ENCODE measurements at places on chromosomes 6 and 20.

DNA sequence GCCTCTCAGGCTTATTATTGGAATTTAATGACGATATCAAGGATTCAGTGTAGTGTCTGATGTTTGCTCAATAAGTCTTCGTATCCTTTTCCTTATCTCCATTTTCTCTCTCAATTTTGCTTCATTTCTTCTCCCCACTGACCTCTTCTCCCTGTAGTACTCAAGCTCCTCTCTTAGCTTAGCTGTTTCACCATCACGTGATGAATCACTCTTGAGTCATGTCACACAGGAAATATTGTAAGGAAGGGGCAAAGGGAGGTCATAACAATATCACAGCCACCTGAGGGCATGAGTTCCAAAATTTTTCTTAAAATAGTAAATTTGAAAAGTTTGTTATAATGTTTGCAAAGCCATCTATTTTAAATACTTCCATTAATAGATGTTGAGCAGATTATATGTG, 392.2 kb upstream of the MARCKS start:
- DNase-seq, result no peak

DNA sequence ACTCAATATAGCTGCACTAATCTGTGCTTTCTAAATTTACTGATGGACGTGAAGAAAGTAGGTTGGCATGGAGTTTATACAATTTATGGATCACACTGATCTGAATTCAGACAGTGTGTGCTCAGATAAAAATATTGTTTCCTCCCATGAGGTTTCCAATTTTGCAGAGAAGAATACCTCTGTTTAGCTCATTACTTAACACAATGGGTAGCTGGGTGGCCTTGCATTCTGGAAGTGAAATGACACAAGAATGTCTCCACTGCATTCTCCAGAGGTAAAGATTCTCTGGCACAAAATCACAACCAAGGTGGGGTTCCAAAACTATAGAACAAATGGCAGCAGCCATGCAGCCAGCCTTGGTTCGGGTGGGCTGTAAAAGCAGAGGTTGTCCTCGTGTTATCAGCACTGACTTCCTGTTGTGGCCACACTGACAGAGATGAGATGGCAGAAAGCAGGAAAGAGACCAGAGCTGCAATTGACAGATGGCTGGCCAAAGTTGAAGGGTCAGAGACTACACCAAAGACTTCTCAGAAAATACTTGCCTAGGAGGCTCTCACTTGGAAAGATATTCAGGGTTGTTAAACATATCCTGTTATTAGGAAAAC, 50.2 kb downstream of the HDAC2 start:
- DNase-seq, result no peak

GRCh38 chr20:9417665-9418064, 96.7 kb upstream of the LAMP5 start:
- DNase-seq, result no peak

GRCh38 chr6:61841958-61842357, 444.1 kb downstream of the KHDRBS2 start:
- DNase-seq, result no peak

DNA sequence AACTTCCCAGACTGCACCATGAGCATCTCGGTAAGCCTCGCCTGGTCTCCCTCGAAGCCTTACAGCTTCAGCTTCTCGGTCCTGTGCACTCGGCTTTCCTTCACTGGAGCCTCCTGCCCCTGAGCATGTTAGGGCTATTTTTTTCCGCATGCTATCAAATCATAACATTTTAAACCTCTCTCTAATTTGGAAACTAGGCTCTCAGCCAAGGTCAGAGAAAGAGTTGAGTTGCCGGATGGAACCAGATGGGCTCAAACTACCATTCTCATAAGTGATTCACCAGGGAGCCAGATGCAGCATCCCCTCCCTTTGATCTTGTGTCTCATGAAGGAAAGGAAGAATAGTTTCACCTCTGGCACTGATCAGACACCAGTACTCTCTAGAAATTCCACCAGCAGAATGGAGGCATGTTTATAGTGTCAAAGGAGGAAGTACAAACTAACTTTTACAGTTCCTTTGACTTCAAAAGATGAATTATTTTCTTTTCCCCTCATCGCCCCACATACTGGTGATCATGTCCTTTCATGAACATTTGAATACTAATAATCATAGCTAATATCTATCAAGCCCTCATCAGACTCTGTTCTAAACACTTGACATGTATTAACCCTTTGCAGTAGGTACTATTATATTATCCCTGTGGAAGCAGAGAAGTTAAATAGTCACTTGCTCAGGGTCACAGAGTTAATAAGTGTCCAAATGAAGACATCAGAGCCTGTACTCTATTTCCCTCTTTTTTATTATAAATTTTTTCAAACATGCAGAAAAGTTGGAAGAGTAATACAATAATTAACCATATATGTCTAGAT, 46.7 kb downstream of the MAP1LC3A start:
- no peak for DNase-seq

GRCh38 chr6:122853259-122853995, 64.4 kb downstream of the SMPDL3A start:
- DNase-seq, result no peak

GRCh38 chr20:23314699-23315098, 35.9 kb upstream of the NXT1 start:
- no peak for DNase-seq

- no peak for DNase-seq
Measured at GRCh38 chr20:45336530-45337366, 11.5 kb downstream of the SDC4 start.

GRCh38 chr6:89242574-89243330, 25.6 kb upstream of the GABRR1 start:
- DNase-seq, result peak; percentile 17

DNA sequence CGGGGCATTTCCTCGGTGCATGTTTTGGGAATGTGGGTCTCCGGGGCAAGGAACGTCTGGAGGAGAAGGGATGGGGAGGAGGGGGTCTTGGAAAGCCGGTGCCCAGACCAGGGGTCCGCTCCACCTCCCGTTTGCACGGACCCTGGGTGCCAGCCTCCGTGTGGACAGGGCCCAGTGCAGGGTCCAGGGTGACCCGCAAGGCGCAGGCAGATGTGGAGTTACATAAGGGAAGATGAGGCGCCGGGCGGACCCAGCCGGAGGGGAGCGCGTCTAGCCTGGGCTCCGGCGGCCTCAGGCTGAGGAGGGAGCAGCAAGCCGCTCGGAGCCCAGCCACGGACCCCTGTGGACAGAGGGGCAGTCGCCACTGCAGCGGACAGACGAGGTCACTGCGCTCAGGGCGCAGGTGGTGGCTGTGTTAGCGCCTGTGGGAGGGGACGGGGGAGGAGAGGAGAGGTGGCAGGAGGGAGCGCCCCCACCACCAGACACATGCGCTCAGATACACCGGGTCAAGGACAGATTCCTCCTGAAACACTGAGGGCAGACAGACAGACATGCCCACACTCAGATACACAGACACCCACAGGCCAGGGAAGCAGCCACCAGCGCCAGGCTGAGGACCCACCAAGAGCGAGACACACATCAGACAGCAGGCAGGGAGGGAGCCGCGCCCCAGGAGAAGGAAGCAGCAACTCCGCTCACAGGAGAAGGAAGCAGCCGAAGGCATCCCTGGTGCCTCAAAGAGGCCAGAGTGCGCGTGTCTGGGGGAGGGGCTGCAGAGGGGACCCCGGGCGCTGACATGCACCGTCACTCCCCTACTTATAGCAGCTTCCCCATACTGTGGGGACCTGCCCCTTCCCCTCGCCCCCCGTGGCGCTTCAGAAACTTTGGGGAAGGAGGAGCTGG, 839 bp upstream of the HRH3 start:
- no peak for DNase-seq

DNA sequence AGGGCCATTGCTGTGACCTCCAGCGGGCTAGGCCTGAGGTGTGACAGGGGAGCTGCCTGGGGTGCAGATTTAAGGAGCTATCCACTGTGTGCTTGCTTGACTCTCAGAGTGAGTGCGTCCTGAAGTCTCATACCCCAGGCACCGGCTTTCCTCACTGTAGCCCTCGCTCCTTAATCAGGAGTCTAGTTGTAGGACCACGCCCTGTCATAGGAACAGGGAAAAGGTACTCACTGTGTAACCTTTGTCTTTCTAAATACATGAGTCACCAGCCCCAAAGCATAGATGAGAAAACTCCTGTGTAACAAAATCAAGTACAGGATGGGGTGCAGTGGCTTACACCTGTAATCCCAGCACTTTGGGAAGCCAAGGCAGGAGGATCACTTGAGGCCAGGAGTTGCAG, 141.7 kb downstream of the TMEM242 start:
- no peak for DNase-seq

DNA sequence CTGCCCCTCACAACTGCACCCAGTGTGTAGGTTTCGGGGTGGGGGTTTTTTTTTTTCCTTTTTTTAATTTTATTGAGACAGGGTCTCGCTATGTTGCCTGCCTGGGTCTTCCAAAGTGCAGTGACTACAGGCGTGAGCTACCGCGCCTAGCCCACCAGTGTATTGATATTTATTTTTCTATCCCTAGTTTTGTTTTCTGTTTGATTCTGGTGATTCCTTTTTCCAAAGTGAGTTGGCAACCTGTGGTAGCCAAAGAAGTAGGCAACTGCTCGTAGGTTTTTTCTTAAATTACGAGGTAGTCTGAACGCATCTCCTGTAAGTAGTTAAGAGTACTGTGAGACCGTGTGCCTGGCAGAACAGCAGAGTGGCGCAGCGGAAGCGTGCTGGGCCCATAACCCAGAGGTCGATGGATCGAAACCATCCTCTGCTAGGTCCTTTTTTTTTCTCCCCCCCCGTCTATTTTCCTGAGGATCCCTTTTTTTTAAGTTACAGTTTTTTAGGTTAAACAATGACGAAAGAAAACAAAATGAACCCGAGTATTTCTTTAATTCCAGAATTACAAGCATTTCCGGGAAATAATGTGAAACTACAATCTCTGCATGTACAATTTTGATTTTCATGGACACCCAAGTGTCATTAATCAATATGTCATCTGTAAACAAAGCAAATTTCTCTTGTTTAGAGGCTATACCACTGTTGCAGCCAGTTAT, 78.7 kb upstream of the BTN3A2 start:
- peak; percentile 86 for DNase-seq

DNA sequence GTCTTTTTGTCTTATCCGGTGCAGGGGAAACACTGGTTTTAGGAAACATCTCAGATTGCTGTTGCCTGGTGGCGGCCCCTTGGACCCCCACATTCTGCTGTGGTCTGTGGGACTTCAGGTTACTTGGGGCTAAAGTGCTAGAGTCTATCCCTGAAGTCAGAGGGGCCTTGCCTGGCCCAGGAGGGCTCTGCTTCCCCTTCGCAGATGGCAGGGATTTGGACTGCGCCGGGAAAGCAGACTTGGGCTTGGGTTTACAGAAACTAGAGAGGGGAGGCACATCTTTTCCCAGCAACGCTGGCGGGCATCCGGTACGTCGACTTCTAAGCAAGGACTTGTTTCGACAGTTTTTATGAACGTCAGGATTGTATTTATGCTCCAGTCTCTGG, 17.5 kb downstream of the ZNF217 start:
- DNase-seq, result no peak

DNA sequence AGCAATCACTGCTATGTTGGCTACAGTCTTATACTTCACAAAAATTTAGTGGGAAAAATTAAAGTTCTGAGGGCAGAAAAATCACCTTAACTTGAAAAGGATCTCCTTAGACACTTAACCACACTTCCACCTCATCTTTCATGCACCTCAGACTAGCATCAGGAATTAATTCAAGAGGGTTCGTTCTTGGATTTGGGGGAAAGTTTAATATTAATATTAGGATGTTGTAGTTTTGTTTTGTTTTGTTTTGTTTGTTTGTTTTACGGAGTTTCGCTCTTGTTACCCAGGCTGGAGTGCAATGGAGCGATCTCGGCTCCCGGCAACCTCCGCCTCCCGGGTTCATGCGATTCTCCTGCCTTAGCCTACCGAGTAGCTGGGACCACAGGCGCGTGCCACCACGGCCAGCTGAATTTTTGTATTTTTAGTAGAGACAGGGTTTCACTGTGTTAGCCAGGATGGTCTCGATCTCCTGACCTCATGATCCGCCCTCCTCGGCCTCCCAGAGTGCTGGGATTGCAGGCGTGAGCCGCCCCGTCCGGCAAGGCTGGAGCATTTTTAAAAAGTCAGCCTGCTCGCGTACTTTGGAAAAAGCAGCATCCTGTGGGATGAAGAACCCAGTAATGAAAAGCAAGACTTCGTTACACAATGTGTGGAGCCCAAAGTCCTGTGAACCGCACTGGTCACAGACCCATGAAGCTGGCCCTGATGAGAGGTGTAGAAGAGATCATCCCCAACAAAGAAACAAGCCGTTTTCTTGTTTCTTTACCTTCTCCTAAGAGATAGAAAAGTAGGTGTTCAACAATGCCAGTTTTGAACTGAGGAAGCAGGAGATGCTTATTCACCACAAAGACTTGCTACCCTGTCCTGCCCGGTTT, 194.9 kb downstream of the GPX5 start:
- DNase-seq, result no peak

DNA sequence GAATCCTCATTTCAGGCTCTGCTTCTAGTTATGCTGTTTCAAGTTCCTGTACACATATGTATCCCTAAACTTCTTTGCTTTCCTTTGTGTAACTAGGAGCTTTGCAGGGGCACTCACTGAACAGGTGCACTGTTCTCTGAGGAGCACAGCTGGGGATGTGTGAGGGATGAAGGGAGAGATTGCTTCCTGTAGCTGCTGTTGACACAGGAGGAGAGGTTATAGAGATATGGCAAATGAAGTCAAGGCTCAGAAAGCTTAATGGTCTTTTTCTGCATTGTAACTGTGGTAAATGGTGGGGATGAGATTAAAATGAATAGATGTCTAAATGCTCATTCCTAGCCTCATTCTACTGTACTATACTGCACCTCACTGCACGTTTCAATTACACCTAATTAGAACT, 454.3 kb downstream of the BTBD3 start:
- no peak for DNase-seq

DNA sequence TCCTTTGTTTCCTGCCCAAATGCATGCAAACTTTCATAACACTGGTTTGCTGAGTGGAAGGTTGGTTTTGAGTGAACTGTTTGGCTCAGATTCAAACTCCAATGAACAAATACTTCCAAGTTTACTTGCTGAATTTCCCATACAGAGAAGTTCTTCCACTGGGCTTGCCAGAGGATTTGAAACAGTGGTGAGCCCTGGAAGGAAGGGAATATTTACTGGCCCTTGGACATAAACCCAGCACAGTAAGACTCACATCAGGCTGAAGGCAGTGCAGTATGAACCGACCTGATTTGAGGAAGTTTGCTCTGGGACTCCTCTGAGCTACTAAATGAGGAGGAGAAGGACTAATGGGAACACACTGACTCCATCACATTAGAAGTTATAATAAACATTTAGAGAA, 3.8 kb downstream of the TRAF3IP2 start:
- no peak for DNase-seq

DNA sequence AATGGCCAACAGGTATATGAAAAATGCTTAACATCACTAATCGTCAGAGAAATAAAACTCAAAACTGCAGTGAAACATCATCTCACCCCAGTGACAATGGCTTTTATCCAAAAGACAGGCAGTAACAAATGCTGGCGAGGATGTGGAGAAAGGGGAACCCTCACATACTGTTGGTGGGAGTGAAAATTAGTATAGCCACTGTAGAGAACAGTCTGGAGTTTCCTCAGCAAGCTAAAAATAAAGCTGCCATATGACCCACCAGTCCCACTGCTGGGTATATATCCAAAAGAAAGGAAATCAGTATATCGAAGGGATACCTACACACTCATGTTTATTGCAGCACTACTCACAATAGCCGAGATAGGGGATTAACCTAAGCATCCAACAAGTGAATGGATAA, 23.4 kb upstream of the INSM1 start:
- DNase-seq, result no peak

GRCh38 chr6:75608956-75609533, 7.4 kb downstream of the SENP6 start:
- no peak for DNase-seq

GRCh38 chr20:53739799-53740785, 146.5 kb upstream of the ZNF217 start:
- peak; percentile 25 for DNase-seq
